SK-N-MC (cell line): ENCODE measurements at places on chromosomes 16 and 17.

DNA sequence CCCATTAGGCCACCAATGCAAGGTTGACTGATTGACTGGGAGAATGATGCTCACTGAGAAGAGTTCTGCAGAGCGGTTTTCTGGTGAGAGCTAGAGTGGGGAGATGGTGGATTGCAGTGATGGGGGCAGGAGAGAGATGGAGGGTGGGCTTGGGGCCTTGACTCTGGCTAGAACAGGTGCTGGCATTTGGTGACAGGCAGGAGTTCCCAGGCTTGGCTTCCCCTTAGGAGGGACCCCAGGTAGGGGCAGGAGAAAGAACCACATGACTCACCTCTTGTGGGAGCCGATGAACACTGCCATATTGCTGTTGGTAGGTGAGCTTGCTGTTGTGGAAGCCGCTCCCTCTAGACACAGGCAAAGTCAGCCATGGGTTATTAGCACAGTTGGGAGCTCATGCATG, 8.0 kb downstream of the CD300LB start:
- DNase-seq: no peak

- DNase-seq: no peak
These were observed 225.1 kb downstream of the LGALS9B start for GRCh38 chr17:20242271-20242670.

DNA sequence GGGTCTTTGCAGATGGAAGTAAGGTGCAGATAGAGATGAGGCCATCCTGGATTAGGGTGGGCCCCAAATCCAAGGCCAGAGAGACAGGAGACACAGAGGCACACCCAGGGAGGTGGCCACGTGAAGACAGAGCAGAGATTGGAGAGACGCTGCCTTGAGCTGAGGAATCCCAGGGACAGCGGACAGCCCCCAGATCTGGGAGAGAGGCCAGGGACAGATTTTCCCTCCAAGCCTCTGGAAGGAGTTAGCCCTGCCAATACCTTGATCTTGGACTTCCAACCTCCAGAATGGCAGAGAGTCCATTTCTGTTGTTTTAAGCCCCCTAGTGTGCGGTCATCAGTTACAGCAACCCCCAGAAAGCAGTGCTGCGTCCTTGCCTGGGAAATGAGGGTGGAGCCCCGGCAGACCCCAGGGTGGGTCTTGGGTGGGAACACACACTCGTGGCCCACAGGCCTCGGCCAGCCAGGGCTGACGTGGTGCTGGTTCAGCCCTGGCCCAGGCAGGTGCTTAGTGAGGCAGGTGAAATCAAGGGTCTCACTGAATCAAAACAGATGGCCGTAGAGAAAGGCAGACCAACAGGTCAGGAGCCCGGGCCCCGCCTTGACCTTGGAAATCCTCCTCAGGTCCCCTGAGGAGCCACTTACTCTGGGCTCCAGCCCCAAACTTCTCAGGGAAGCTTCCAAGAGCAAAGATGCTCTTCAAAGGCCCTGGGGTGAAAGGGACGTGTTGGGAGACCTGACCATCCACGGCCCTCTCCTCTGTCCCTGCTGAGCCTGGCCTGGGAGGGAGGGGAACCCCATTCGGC, 169.3 kb downstream of the RBFOX3 start:
- no peak for DNase-seq

DNA sequence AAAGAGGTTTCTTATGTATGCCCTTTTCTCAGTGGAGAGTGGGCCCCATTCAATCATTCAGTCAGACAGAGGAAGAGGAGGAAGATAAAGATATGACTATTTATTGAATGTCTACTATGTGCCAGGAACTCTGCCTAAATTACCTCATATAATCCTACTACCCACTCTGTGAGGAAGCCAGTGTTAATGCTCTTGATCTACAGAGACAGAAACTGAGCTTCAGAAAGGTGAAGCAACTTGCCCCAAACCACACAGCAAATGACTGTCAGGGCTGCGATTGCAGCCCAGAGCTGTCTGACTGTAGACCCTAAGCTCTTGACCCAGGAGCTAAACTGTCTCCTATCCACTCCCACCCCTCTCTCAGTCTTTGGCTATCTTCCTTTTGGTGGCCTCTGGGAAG, 8.4 kb downstream of the SRCIN1 start:
- DNase-seq: no peak

DNA sequence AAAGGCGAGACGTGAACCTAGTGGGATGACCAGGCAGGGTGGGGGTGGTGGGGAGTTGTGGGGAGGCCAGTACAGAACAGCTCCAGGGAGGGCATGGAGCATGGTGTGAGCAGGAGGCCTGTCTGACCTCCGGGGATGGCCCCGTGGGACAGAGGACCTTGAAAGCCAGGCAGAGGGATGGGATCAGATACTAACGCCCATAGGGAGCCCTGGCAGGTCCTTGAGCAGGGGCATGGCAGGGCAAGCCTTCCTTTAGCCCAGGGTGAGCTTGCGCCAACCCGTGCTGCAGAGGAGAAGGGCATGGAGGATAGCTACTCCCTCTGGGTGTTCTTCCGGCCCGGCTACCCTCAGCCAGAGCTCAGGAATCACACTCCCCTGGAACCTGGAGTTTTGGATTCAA, 35.3 kb downstream of the TMEM235 start:
- no peak for DNase-seq
